ENCODE measurements at places on chromosomes 5 and 9.

GRCh38 chr9:21030389-21031035 lies 928 bp downstream of the HACD4 start:
- DNase-seq, result peak; percentile 42

DNA sequence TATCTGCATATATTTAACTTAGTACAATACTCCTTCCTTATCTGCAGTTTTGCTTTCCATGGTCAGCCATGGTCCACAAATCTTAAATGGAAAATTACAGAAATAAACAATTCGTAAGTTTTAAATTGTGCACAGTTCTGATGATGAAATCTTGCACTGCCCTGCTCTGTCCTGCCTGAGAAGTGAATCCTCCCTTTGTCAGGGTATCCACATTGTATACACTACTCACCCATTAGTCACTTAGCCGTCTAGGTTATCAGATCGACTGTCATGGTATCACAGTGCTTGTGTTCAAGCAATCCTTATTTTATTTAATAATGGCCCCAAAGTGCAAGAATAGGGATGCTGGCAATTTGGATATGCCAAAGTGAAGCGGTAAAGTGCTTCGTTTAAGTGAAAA lies 8.3 kb upstream of the YTHDC2 start:
- DNase-seq, result peak; percentile 45

DNA sequence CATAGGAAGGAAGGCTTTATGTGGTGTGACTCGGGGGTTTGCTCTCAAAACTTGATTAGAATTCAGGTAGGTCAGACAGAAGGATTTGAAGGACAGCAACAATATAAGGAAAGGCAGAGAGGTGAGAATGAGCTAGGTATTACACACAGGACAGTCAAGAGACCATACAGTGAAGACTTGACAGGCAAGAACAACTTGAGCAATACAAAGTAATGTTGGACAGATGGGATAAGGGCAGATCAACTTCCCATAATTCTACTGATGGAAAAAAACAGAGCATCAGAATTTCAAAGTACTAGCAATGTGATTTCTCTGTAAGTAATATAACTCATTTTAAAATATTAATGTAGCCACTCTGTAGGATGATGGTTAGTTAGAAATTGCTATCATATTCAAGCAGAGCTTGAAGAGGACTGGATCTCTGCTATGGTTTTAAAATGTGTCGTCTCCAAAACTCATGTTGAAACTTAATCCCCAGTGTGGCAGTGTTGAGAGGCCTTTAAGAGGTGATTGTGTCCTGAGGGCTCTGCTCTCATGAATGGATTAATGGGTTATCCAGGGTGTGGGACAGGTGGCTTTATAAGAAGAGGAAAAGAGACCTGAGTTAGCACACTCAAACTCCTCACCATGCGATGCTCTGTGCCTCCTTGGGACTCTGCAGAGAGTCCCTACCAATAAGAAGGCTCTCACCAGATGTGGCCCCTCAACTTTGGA lies 22.4 kb upstream of the HOMER1 start:
- no peak for DNase-seq

DNA sequence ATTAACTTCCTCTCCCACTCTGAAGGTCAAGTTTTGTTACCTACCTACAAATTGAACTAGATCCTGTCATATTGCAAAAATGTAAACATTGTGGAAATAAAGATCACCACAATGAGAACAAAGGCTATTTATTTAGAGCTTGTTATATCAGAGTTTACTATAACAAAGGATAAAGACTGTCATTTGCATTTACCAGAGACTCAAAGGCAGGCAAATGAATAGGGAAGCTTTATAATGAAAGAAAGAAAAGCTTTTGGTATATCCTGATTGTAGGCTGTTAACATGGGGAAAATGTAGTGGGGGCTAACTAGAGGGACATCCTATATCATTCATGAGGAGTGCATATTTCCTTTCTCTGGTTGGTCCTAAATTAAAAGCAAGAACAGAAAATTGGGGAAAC lies 403.5 kb upstream of the TYRP1 start:
- DNase-seq, result no peak

- DNase-seq, result peak; percentile 21
Measured at GRCh38 chr5:57895766-57896165, 413.2 kb upstream of the ACTBL2 start.

GRCh38 chr5:104345222-104346016 lies 782.8 kb upstream of the NUDT12 start:
- peak; percentile 23 for DNase-seq

- DNase-seq, result no peak
Measured at GRCh38 chr5:148788636-148789035, 37.8 kb upstream of the ADRB2 start.

DNA sequence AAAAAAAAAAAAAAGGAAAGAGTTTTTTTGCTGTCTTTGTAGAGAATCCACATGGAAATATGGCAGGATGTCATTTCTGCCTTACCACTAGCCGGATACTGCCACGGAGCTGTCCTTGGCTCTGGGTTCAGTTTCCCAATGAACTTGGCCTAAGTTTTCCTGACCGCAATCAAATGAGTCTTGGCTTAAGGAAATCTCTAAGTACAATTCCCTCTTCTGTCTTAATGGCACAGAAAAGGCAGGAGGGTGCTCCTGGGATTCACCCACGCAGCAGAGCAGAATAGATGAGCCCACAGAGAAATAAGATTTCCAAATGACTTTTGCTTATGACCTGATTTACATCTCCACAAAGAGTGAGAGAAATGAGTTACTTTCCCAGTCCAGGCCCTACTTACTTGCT lies 284.0 kb upstream of the VLDLR start:
- DNase-seq, result no peak

DNA sequence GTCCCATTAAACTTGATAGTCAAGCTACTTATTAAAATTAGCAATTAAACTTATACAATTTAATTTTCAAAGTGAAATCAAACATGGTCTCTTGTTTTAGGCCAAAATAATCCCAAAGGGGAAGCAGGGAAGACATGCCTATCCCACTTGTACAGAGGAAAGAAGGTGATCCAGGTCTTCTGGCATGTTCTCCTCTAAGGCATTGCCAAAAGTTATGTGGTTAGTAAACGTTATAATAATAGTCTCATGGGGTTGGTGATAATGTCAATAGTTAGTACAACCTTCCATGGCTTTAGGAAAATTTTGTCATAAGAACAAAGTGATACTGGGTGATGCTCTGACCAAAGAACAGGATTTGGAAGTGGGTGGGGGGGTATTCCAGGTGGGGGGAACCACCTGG lies 52.8 kb downstream of the ROR2 start:
- no peak for DNase-seq

DNA sequence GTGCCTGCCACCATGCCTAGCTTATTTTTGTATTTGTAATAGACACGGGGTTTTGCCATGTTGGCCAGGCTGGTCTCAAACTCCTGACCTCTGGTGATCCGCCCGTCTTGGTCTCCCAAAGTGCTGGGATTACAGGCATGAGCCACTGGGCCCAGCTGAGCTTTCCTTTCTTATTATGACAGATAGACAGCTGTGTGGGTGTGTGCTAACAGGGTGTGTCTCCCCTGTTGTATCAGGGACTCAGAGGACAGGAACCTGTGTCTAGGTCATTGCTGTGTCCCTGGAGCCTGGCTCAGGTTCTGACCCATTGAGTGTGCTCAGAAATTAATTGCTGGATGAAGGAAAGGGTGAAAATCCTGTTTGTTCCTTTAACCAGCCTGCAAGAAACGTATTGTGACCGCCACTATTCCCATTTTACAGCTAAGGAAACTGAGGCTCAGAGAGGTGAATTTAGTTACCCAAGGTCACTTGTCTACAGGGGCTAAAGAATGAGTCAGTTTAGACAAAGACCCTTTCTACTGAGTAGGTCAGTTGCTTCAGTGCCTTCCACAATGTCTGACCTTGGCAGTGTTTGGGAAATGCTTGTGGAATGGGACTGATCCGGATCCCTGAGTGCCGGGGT lies 16.8 kb downstream of the NCS1 start:
- no peak for DNase-seq

DNA sequence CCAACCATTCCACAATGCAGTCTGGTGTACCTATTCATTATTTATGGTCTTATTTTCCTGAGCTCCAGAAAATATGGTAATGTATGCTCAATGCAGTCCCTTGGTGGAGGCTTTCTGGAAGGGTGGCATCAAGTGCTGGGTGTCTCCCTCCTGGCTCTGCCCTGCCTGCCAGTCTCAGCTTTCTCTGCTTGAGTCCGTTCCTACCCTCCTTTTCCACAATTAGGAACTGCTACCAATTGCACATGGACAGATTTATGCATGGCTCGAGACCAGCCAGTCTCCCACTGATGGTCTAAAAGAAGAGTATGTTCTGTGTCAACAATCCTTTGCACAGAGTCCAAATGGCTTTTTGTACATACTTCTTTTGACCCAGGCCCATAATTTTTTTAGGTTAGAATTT lies 189.8 kb downstream of the TLE1 start:
- DNase-seq, result no peak

DNA sequence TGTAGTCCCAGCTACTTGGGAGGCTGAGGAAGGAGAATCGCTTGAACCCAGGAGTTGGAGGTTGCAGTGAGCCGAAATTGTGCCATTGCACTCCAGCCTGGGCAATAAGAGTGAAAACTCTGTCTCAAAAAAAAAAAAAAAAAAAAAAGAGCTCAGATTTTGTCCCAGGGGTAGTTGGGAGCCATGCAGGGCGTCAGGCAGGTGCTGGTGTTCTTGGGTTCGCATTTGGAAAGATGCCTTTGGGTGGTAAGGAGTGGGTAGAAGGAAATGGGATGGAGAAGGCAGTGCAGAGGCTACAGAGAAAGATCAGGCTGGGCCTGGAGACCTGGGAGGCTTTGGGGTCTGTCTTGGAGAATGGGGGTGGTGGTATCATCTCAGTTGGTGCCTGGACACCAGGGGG lies 23.9 kb downstream of the ADGRD2 start:
- DNase-seq, result no peak

DNA sequence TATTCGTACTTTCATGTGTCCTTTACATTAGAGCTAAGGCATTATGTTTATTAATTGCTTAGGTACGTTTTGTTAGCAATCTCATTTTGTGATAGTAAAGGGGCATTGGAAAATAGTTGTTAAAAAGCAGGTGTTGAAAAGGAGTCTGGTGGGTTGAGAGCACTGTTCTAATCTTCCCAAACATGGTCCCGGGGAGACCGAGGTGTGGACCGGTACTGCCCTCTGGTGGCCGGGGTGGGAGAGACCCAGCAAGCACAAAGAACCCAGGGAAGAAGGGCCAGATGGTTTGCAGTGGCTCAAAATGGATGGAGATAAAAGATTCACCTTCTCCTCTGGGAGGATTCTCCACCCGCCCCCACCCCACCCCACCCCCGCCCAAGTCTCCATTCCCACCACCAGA lies 26.1 kb downstream of the IDNK start:
- peak; percentile 51 for DNase-seq

DNA sequence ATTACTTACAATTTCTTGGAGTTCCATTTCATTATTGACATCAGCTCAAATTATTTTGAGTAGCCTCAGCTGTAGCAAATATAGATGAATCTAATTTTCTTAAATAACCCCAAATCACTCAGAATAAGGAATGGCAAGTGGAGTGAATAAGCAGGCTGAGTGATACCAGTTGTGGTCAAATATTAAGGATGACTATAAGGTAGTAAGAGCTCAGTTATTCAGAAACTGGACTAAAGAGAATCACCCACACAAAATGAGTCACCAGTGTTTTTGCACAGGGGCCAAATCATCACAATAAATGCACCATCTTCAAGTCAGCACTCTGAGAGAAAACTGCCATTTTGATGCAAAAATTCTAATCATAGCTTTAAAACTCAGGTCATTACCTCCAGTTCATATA lies 128.9 kb upstream of the TARS1 start:
- peak; percentile 89 for DNase-seq

GRCh38 chr9:120659676-120660075 lies 54.6 kb downstream of the MEGF9 start:
- DNase-seq, result no peak

GRCh38 chr5:177022386-177023302 lies at the start of gene ZNF346:
Gene ZNF346 (plus strand): TSS chr5:177022696. CDS start chr5:177022739, 43 bp downstream.
- DNase-seq, result peak; percentile 93

DNA sequence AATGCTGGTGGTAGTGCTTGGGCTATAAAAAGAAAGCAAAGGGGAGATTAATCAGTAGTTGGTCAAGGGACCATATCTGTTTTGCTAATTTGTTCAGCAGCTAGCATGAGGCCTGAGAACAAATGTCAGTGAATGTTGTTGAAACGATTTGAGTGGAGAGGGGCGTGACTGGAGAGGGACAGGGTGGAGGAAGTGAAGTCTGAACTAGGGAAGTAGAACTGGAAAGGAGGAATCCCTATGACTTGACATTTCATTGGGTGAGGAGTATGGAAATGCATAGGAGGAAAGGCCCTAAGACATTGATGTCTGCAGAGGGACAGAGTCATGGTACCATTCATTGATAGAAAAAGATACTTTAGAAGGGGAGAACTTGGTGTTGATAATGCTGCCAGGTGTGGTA lies 19.7 kb downstream of the TLE4 start:
- no peak for DNase-seq

- DNase-seq, result no peak
Measured at GRCh38 chr5:139636975-139637408, 11.2 kb upstream of the CXXC5 start.

- no peak for DNase-seq
Measured at GRCh38 chr9:107447834-107448233, 41.7 kb downstream of the KLF4 start.

DNA sequence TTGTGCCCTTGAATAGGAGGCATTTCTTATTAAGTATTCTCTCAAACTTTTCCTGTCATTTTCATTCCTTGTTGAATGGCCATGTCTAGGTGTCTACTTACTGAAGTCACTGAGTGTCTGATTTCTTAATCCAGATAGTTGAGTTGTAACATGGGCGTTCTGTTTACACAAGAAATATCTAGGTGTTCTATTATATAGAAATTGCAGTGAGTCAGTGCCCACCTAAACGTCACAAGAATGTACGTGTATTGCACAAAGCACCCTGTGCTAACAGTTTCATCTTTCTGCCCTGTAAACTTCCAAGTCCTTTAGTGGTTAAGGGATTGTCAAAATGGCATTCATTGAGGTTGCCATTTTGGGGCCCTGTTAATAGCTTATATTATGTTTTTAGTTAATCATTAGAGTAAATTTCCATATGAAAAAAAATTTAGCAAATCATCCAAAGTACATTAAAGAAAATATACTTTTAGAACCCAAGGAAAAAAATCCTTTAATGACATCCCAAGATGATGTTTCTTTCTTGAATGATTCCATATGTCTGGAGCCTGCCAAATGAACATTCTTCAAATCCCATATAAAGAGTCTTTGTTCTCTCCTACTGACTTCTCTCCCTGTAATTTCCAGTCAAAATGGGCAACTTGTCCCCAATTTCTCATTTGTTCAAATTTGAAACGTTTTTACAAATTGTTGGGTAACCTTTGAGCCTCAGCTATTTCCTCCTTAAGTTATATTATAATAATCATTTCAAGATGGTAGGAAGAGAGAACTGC lies 114.2 kb downstream of the GOLPH3 start:
- no peak for DNase-seq

- no peak for DNase-seq
Measured at GRCh38 chr5:124936626-124936933, 190.1 kb upstream of the ZNF608 start.

- peak; percentile 14 for DNase-seq
Measured at GRCh38 chr5:127320032-127320965, 29.7 kb downstream of the MEGF10 start.

DNA sequence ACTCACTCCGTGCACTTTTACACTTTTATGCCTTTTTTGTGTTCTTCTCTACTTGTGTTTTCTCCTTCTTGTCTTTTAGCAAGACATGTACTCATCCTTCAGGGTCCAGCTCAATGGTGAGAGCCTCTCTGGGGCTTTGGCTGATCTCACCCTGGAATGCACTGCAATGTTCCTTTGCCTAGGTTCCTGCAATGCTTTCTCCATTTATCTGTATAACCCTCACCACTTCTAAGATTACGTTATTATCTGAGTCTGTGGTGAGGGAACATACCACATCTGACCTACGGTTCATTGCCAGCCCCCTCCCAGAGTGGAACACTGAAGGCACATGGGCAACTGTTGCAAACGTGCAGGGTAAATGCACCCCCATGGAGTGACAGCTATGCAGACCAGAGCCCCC lies 47.3 kb downstream of the KCNIP1 start:
- DNase-seq, result no peak
